CD4-positive, alpha-beta T cell treated with Interleukin-6 for 4 hours (primary cell): ENCODE measurements at places on chromosomes 1 and 21.

- DNase-seq = no peak
Observed at GRCh38 chr1:179175011-179175841, 54.3 kb downstream of the ABL2 start.

- no peak for DNase-seq
Observed at GRCh38 chr1:80925130-80925805, 875.5 kb upstream of the ADGRL2 start.

- DNase-seq = peak; percentile 84
Observed at GRCh38 chr1:145425436-145426029, at the start of gene NBPF20. Gene NBPF20, minus strand, starts transcription at chr1:145425603. Its CDS starts 20,331 bp downstream, at chr1:145405272.

DNA sequence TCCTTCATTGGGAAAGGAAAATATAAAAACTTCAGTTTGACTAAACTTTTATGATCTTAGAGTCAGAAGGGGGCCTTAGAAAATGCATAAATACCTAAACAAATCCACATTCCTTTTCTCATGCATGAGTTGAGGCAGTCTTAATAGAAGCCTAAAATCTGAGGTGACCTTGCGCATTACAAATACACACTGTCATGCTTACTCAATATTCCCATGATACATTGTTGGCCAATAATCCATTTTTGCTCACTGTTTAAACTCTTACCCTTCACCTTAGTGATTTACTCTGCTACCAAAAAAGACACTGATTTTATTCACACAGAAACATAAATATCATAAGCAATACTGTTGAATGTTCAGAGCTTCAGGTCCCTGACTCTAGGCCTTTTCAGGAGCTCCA lies 19.1 kb upstream of the TMCO1 start:
- no peak for DNase-seq

GRCh38 chr21:40472013-40472412 lies 374.9 kb downstream of the DSCAM start:
- no peak for DNase-seq

DNA sequence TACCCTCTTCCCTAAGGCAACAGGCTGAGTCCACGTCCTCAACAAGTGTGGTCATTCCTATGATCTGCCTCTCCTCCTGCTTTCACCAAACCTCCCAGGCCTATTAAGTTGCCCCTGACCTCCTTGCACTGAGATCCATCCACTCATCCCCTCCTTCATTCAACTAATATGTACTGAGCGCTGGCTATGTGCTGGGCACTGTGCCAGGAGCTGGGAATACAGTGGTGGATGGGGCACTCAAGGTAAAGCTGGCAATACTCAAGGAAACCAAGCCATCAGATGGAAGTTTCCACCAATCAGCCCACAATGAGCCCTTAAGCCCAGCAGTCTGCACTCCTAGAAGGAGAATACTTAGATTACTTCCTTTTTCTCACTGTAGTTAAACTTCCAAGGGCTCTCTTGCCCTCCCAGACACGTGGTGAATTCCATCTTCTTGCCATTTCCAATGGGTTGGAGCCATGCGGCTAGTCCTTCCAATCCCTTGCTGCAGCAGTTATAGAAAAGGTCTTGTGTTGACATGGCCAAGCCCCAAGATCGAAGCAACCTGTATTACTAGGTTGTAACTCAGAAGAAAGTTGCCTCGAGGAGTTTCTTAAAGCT lies 279.9 kb upstream of the RUNX1 start:
- DNase-seq = no peak

DNA sequence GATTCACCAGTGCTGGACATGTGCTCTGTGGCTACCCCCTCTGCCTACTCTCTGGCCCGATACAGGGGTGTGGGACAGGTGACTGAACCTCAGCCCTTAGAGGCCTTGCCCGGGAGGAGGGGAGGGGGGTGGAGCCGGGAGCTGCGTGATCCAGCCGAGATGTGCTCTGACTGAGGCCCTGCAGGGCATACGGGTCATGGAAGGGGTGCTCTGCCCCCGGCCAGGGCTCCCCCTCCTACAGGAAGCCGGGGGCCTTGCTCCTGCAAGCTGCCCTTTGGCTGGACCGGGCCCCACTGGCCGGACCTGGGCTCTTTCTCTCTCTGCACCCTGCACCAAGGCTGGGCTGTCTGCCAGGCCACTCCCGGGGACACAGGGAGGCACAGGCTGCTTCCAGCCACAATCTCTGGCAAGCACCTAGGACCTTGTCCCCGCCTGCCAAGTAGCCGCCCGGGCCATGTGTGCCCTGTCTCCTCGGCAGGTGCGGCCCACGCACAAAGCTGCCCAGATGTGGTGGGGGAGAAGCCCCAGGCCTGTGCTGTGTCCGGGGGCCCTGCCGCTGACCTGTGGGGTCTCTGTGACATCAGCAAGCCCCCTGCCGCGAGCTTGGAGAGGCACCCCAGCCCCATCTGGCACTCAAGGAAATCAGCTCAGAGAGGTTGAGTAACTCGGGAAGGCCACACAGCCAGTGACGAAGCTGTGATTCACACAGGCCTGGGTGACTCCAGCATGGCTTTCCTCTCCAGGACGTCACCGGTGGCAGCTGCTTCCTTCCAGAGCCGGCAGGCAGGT lies 1.5 kb downstream of the SCNN1D start:
- DNase-seq = no peak

- no peak for DNase-seq
Observed at GRCh38 chr1:30345491-30346130, 377.8 kb downstream of the MATN1 start.

DNA sequence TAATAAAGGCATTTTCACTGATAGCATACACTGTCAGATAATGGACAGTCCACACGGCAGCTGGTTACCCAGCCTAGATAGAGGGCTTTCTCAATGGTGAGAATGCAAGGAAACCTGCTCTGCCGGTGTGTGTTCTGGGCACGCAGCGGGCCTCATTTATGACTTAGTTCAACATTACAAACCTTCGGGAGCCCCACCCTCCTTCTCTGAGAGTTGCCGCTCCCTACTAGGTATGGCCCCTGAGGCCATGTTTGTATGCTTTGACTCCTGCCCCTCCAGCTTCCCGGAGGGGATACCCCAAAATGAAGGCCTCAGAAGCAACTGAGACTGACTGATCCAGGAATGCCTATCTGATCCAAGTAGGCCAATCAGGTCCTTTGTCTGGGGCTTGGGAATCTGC lies 17.2 kb upstream of the FABP3 start:
- DNase-seq = no peak

GRCh38 chr1:113905435-113905861 lies 322 bp downstream of the DCLRE1B start:
- DNase-seq = no peak
